ENCODE measurements at places on chromosomes 4 and X. TPM values are rescaled to one million over a fixed set of nuclear protein-coding genes. Genes with fewer than 3 reads are reported as not detected.

- no peak overlapping the region for H3K27ac ChIP-seq
- no peaks in the 10 kb centered on the region for H3K4me1 ChIP-seq
- no peak overlapping the region for H3K4me3 ChIP-seq
- no peaks in the 10 kb centered on the region for H3K36me3 ChIP-seq
- no peaks in the 10 kb centered on the region for H3K27me3 ChIP-seq
- no peak for DNase-seq
Observed at GRCh38 chr4:109169170-109169569, 133.3 kb downstream of the COL25A1 start.

DNA sequence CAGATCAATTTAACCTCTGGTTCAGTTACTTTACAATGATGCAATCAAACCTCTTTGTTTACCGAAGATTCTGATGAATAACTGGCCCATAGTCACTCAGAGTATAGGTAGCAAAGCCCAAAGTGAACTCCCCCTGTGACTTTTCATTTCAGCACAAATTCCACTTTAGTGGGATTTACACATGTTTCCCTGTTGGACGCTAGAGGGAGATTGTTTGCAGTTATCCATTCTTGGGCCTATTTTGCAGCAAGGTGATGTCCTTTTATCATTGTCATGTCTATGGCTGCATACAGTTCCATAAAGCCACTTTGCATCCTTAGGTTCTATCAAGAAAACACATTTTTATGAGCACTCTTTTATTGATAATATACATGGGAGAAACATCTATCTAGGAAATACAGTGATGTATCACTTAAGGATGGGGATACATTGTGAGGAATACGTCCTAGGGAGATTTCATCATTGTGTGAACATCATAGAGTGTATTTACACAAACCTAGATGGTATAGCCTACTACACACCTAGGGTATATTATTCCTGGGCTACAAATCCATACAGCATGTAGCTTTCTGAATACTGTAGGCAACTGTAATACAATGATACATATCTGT lies 14.5 kb upstream of the DKK2 start:
- no peak overlapping the region for H3K4me3 ChIP-seq
- H3K27ac ChIP-seq: no peak overlapping the region
- H3K36me3 ChIP-seq: no peaks in the 10 kb centered on the region
- DNase-seq: no peak

GRCh38 chr4:181259081-181259709 lies 984.0 kb upstream of the TENM3 start:
- H3K27me3 ChIP-seq: no peaks in the 10 kb centered on the region
- H3K4me1 ChIP-seq: no peaks in the 10 kb centered on the region
- no peak for DNase-seq
- no peaks in the 10 kb centered on the region for H3K36me3 ChIP-seq
- H3K27ac ChIP-seq: no peak overlapping the region
- no peak overlapping the region for H3K4me3 ChIP-seq

DNA sequence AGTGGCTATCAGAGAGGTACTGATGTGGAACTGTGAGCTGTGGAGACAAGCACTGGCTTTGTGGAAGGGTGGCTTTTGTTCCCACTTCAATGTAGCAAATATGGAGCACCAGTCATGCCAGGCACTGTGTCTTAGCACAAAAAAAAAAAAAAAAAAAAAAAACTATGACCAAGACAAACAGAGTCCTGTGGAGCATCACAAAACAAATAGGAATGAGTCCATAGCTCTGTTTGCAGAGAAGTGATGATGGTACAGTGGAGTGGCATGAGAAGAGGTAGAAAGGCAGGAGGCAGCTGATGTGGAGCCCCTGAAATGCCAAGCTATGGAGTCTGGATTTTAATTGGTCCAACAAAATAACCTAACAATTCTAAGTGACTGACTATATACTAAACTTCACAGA lies 116.9 kb downstream of the RAB28 start:
- H3K36me3 ChIP-seq: peaks cover 13% of the 10 kb centered on the region
- H3K4me3 ChIP-seq: no peak overlapping the region
- DNase-seq: no peak
- H3K27me3 ChIP-seq: no peaks in the 10 kb centered on the region
- no peaks in the 10 kb centered on the region for H3K4me1 ChIP-seq

DNA sequence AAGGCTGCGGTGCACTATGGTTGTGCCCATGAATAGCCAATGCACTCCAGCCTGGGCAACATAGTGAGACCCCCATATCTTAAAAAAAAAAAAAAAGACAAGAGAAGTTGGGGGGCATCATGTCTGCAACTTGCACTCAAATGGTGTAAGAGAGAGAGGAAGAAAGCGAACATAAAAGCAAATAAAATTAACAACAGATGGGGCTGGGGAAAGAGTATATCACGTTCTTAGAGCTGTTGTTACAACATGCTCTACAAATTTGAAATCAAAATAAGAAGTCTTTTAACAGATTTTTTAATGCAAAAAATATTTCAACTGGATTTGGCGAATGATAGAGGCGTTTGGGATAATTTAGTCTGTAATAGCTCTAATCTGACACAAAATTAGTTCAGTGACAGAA lies 144.9 kb downstream of the FNIP2 start:
- no peak overlapping the region for H3K27ac ChIP-seq
- H3K4me1 ChIP-seq: peaks cover 9% of the 10 kb centered on the region
- H3K4me3 ChIP-seq: no peak overlapping the region
- H3K27me3 ChIP-seq: no peaks in the 10 kb centered on the region
- H3K36me3 ChIP-seq: no peaks in the 10 kb centered on the region
- DNase-seq: no peak

GRCh38 chr4:47084795-47085194 lies 53.4 kb downstream of the GABRB1 start:
- H3K36me3 ChIP-seq: no peaks in the 10 kb centered on the region
- H3K4me3 ChIP-seq: no peak overlapping the region
- no peak overlapping the region for H3K27ac ChIP-seq
- no peaks in the 10 kb centered on the region for H3K27me3 ChIP-seq
- DNase-seq: no peak

DNA sequence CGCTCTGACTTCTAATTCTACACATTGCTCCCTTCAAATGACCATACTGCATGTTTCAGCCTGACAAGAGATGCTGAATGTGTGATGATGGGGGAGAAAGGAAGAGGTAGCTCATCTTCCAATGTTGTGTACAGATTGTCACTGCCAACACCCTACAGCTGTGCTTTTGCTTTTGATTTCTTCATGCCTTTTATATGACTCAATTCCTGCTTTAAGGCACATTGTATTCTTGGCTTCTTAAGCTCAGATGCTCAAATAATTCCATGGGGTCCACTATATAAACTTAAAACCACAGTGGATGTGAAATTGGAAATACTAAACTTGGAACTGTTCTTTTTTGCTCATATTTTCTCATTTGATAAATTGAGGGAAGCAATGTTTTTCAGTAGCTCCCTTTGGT lies 183.2 kb upstream of the WDFY3 start:
- peak; percentile 47 for DNase-seq
- H3K4me1 ChIP-seq: no peaks in the 10 kb centered on the region
- no peaks in the 10 kb centered on the region for H3K27me3 ChIP-seq
- no peak overlapping the region for H3K27ac ChIP-seq
- no peak overlapping the region for H3K4me3 ChIP-seq
- no peaks in the 10 kb centered on the region for H3K36me3 ChIP-seq

DNA sequence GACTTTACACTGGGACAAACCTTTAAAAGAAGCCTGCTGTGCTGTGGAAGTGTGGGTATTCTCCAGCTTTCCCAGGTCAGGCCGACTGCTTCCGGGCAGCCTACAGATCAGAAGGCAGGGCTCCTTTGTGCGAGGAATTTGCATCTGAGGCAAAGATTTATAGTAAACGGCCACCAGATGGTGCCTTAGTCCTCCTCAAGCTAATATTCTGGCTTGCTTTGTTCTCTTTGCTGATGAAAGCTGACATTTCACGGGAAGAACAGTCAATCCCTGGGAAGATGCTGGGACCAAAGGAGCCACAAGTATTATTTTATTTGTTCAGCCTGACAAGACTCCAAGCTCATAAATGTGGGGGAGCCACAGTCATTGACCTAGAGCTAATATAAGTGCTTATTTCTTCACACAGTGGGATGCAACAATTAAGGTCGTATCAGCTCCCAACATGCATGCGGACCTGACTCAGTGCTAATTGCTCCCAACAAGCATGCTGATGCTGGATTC lies 120.7 kb upstream of the TRIM2 start:
- no peak overlapping the region for H3K4me3 ChIP-seq
- no peaks in the 10 kb centered on the region for H3K36me3 ChIP-seq
- peak; percentile 69 for DNase-seq
- no peaks in the 10 kb centered on the region for H3K27me3 ChIP-seq
- H3K27ac ChIP-seq: no peak overlapping the region

- H3K27me3 ChIP-seq: no peaks in the 10 kb centered on the region
- peak overlapping the region; percentile 49 for H3K27ac ChIP-seq
- H3K4me3 ChIP-seq: no peak overlapping the region
- H3K4me1 ChIP-seq: no peaks in the 10 kb centered on the region
- H3K36me3 ChIP-seq: no peaks in the 10 kb centered on the region
Observed at GRCh38 chr4:140309124-140309870, 64.1 kb upstream of the SCOC start.

ZCCHC13 gene
- not detected for total RNA-seq

GPR119 gene
- not detected for total RNA-seq

CXCL1 gene
- total RNA-seq: 2.3 TPM

GBA3 gene
- 13.0 TPM for total RNA-seq

USP17L11 gene
- not detected for total RNA-seq

SHROOM4 gene
- 2.7 TPM for total RNA-seq

ALPK1 gene
- total RNA-seq: 30.8 TPM

LONRF3 gene
- 8.5 TPM for total RNA-seq

RAB41 gene
- total RNA-seq: not detected

IRAK1 gene
- 123 TPM for total RNA-seq

Data from stomach (tissue), 19 donors.